Aorta (tissue), 5 donors: ENCODE measurements at places on chromosomes 1 and 21. TPM values are rescaled to one million over a fixed set of nuclear protein-coding genes. Genes with fewer than 3 reads are reported as not detected.
A peak's percentile ranks its signal among the peaks of the same experiment; 100 is the strongest.

Gene ABCA4
- total RNA-seq = 0.63 TPM

GRCh38 chr1:3677484-3677883 is 25.2 kb downstream of the TP73 start:
- H3K36me3 ChIP-seq = no peaks in the 10 kb centered on the region
- peak; percentile 46 for DNase-seq
- H3K27me3 ChIP-seq = no peaks in the 10 kb centered on the region
- H3K4me3 ChIP-seq = no peak overlapping the region

DNA sequence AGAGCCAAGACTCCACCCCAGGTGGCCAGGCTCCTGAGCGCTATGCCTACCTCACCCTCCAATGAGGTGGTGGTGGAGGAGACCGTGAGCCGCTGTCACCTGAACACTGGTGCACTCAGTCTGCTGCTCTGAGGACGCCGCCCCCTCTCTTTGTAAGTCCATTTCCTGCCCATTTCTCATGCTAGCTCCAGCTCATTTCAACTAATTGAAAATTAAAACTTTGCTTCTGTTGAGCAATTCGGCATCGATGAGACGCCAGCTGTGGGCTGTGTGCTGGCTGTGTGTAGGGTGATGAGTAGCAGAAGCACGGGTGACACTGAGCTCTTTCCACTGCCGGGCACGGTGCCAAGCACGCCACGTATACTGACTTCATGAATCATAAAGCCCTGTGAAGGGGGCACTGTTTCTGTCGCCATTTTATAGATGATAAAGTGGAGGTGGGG is 11.2 kb downstream of the TNFRSF1B start:
- H3K4me3 ChIP-seq = no peak overlapping the region
- DNase-seq = peak; percentile 88
- H3K36me3 ChIP-seq = no peaks in the 10 kb centered on the region
- H3K4me1 ChIP-seq = no peaks in the 10 kb centered on the region
- no peak overlapping the region for H3K27ac ChIP-seq

- H3K4me3 ChIP-seq = no peak overlapping the region
- H3K4me1 ChIP-seq = peaks cover 3% of the 10 kb centered on the region
- H3K27ac ChIP-seq = no peak overlapping the region
- no peak for DNase-seq
- no peaks in the 10 kb centered on the region for H3K36me3 ChIP-seq
Observed at GRCh38 chr1:227169343-227169742, 148.9 kb downstream of the CDC42BPA start.

- no peak overlapping the region for H3K27ac ChIP-seq
- no peaks in the 10 kb centered on the region for H3K4me1 ChIP-seq
- H3K27me3 ChIP-seq = no peaks in the 10 kb centered on the region
Observed at GRCh38 chr1:200867018-200867811, 5.6 kb upstream of the GPR25 start.

- H3K4me3 ChIP-seq = no peak overlapping the region
- no peak overlapping the region for H3K27ac ChIP-seq
Observed at GRCh38 chr1:109677459-109677858, 9.6 kb downstream of the GSTM2 start.

DNA sequence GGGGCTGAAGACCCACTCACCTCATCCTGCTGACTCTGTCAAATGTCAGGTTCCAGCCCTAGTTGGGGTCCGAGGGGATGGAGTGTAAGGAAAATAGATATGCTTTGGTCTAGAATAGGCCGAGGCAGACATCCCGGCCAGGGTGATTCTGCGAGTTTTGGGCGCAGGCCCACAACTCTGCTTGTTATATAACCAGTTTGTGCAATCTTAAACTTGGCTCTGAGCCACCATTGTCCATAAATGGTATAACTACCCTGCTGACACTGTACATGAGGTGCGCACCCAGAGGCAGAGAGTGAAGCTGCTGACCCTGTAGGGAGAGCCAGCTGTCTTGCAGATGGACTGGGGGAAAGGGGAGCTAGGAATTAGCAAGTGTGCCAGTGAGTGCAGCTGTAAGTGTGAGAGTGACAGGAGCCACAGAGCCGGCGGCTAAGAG is 1388.8 kb downstream of the AMY1C start:
- H3K36me3 ChIP-seq = no peaks in the 10 kb centered on the region

Gene APCS
- total RNA-seq = not detected

GRCh38 chr1:2248127-2248826 is 20.2 kb downstream of the SKI start:
- no peaks in the 10 kb centered on the region for H3K27me3 ChIP-seq
- no peak for DNase-seq
- no peak overlapping the region for H3K4me3 ChIP-seq
- H3K4me1 ChIP-seq = no peaks in the 10 kb centered on the region
- H3K27ac ChIP-seq = no peak overlapping the region
- no peaks in the 10 kb centered on the region for H3K36me3 ChIP-seq

Gene KRTAP6-2
- not detected for total RNA-seq
